Liver (tissue), 10 donors: ENCODE measurements at places on chromosomes 13 and 19. TPM values are rescaled to one million over a fixed set of nuclear protein-coding genes. Genes with fewer than 3 reads are reported as not detected.

Gene CSNK1G2
- total RNA-seq: 30.6 TPM

Gene EID2
- 8.5 TPM for total RNA-seq

Gene CPB2
- total RNA-seq: 997 TPM

Gene TMEM59L
- total RNA-seq: 0.08 TPM

Gene ERICH4
- total RNA-seq: not detected

Gene PAK4
- 5.4 TPM for total RNA-seq

Gene TEX29
- total RNA-seq: not detected

Gene RNU6-9
- total RNA-seq: not detected

Gene ZNF728
- not detected for total RNA-seq

Gene ZFP82
- total RNA-seq: 1.3 TPM

Gene KCTD15
- total RNA-seq: 13.8 TPM

Gene ZNF358
- 9.5 TPM for total RNA-seq
